PC-9 (cell line): ENCODE measurements at places on chromosomes 4 and X.

- no peak for DNase-seq
Measured at GRCh38 chrX:54597728-54598127, 67.7 kb downstream of the GNL3L start.

DNA sequence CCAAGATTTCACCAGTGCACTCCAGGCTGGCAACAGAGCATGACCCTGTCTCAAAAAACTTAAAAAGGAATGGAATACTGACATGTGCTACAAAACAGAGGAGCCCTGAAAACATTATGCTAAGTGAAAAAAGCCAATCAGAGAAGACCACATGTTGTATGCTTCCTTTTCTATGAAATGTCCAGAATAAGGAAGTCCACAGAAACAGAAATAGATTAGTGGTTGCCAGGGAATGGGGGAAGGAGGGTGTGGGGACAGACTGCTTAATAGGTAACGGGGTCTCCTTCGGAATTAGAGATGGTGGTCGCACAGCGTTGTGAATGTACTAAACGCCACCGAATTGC, 30.1 kb upstream of the KIAA0232 start:
- no peak for DNase-seq

DNA sequence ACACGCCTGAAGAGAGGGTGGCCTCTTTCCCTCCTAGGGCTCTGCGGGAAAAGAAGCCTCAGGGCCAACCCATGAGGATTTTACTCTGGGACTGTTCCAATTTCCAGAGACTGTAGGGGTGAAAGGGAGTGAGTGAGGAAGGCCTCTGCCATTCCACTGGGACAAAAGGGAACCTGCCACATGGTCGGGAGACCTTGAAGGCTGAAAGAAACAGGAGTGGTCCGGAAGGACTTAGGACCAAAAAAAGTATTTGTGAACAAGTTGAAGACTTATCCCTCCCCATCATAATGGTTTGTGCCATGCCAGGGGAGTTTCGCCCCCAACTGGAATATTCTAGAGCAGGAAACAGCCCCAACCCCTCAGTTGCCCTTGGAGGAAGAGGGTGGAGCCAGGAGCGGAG, at the start of gene TEX13B:
TEX13B (minus strand) TSS at position 15 of the 400 bp plus-strand sequence. CDS start 243 bp downstream, outside the sequence.
- DNase-seq: no peak

DNA sequence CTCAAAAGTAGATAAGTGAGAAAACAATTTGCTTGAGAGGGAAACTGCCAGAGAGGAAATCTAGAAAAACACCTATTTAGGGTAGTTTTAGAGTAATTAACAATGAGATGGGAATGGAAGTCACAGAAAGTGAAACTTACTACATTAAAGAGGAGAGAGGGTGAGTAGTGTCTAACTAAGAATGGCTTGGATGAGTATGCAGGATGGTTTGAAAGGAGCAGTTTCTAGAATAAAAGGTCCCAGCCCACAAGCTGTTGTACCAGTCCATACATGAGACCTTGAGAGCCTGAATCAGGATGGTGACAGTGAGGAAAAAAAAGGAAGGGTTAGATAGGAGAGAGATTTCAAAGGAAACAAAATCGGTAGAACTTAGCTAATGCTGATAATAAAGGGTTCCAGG, 1.3 kb downstream of the GAR1 start:
- no peak for DNase-seq

- no peak for DNase-seq
Measured at GRCh38 chr4:1154523-1155182, 17.7 kb downstream of the SPON2 start.
